ENCODE measurements at places on chromosomes 2 and 18.

DNA sequence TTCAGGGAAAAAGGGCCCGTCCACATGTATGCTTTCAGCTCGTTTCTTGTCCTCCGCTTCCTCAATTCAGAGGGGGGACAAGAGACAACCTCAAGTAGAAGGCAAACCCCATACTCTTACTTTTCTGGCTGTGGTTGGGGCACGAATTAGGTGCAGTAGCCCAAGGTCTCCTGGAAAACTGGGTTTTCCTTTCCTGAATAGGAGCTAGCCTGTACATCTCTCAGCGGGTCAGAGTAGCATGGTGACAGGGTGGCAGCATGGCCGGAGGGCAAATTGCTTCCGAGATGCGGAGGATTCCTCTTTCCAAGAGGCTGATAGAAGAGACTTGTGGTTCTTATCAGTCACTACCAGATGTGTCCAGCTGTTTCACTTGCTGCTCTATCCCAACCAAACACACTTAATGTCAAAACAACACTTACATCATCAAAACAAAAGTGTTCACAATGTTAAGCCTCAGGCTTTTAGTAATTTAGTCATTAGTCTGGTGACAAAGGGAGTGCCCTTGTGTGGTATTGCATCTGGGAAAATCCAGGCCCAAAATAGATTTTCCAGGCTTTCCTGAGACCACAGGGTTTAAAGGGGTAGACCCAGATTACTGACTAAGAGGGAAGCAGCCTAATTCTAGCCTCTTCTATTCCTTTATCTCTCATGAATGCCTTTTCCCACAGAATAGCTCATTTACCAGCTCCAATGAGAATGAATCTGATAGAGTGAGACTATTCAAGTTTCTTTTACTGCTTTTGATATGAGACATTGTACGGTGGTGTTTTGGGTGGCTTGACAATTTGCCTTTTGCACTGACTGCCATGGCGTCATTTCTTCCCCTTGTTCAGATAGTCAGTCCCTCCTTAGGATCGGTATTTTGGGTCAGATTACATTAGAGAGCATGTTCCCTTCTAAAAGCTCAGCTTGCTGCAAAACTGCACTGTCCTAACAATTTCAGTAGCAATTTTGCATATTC is 162.0 kb downstream of the LTBP1 start:
- DNase-seq = no peak

DNA sequence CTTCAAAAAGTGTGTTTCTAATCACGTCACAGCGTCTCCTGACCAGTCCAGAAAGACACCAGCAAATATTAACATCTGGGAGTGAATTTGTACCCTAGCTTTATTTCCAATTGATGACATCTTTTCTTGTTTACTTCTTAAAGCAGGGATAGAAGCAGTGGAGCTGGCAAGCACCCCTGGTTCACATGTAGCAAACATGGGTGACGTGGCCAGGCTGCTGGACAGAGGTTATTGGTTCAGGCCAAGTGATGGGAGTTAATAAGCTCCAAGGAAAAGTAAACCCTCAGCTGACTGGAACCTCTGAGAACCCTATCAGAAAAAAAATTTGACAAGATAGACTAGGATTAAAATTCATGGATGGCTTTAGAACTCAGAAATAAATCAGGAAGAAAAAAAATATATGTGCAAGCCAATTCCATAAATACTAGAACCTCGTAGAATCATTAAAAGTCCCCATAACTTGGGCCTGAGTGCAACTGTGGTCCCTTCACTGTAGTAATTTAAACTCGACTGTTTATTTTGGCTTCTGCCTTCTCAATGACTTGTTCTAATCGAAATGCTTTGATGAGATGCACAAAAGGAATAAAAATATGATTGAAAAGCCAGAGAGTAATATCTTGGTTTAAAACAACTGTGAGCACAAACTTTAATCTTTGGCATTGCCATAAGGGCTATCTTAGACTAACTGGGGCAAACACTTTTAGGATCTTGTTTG is 121.5 kb upstream of the CTAGE1 start:
- no peak for DNase-seq

DNA sequence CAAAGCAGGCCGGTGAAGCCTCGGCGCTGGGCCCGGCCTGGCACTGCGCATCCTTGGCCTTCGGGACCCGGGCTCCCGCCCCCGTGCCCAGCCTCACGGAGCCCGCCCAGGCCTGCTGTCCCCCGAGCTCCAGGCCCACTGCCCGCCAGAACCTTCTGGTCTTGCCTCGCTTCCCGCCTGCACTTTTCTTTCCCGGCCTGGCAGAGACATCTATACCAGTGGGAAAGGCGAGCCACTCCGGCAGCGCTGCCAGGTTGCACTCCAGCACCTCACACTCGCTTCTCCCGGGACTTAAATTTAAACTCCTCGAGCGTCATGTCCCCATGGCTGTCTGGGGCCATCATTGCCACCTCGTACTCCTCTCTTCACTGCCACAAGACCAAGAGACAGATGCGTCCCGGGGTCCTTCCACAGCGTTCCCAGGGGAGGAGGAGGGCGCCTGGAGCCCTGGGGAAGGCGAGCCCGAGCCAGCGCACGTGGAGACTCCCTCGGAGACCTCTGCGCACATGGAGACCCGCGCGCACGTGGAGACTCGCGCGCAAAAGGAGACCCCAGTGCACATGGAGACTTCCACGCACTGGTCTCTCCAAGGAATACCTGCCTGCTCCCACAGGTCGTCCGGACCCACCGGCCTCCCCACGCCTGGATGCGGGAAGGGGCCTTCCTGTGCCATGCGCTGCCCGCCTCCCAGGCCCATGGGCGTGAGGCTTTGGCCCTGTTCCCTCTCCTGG is 253.1 kb upstream of the SALL3 start:
- DNase-seq = no peak

- DNase-seq = no peak
These were observed 19.6 kb upstream of the WDR75 start for GRCh38 chr2:189421644-189422043.

Measured in neuronal stem cell (in vitro differentiated cells).